ENCODE measurements at places on chromosomes 2 and 18.

- DNase-seq: no peak
Observed at GRCh38 chr18:34718610-34719009, 8.5 kb downstream of the DTNA start.

DNA sequence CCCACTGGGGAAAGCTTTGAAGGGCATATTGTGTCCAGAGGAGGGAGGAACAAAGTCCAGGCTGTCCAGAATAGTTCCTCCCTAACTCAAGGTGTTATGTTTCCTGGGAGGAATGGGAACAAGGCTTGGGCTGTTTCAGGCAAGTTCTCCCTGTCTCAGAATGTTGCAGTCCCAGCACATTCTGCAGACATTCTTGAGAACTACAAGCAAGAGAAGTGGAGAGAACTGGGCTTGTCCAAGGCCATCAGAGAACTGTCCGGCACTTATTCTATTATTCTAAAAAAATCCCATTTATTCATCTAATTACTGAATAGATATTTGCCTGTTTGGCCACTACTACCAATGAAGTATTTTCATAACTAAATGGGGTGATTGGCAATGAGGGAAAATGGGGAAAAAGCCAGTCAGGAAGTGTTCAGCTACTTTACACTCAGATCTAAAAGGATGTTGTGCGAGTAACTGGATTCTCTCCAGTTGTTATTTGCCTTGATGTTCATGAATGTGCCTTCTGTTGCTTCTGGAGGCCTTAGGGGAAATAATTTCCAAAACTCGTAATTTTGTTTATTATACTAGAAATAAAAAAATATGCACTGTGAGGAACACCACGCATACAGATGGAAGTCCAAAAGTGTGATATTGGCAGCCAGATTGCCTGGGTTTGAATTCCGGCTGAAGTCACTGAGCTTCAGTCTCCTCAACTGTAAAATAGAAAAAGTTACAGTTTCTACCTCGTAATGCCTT, 300.1 kb upstream of the RND3 start:
- DNase-seq: no peak

DNA sequence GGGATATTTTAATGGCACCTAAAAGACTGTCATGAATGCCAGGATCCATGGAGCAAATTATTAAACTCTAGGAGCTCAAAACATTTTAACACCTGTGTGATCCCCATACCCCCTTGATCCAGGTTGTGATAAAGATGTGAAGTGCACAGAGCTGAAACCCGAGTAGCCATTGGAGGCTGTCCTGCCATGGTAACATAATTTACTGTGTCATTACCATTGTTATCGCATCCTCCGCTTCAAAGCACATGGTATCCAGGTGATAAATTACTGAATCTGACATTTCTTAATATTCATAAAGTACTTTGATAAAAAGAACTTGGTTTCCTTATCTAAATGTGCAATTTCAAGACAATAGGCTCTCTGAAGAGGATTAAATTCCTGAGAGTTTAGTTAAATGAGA, 109.3 kb downstream of the CHST9 start:
- no peak for DNase-seq

DNA sequence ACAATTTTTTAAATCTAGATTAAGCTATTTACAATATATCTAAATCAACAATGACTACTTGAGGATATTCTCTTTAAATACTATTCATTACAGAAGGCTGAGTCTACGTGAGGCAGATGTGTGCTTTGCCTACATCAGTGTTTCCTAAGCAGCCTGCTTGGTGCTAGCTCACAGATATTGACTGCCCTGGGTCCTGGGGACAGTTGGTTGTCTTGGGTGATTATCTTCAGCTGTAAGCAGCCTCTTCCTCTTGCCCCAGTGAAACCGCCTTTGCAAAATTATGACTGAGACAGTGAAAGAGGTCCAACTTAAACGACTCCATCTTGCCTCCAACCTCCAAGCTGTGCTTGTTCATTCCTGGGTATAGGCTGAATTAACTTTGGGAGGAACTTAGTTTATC, 39.6 kb upstream of the CCDC88A start:
- DNase-seq: no peak

- DNase-seq: no peak
Observed at GRCh38 chr18:8391068-8391467, 218.2 kb upstream of the RAB12 start.

- no peak for DNase-seq
Observed at GRCh38 chr18:45464619-45465018, 150.7 kb upstream of the SLC14A2 start.

- no peak for DNase-seq
Observed at GRCh38 chr2:51401546-51401945, 369.6 kb upstream of the NRXN1 start.

- DNase-seq: no peak
Observed at GRCh38 chr18:46073474-46074331, 1.6 kb upstream of the PSTPIP2 start.

- no peak for DNase-seq
Observed at GRCh38 chr2:139031722-139032121, 251.5 kb upstream of the NXPH2 start.

All from RWPE2 (cell line).